ENCODE measurements at places on chromosomes 16 and 17. TPM values are rescaled to one million over a fixed set of nuclear protein-coding genes. Genes with fewer than 3 reads are reported as not detected.

SLFN12L gene
- total RNA-seq, result 44.8 TPM

FGF11 gene
- 9.5 TPM for total RNA-seq

TOP3A gene
- 75.4 TPM for total RNA-seq

ASGR2 gene
- not detected for total RNA-seq

KLHL10 gene
- not detected for total RNA-seq

MAPT gene
- 0.37 TPM for total RNA-seq

TMEM219 gene
- total RNA-seq, result 43.8 TPM

TPSB2 gene
- total RNA-seq, result not detected

KCNG4 gene
- not detected for total RNA-seq

KCNH4 gene
- 1.6 TPM for total RNA-seq

TSR3 gene
- total RNA-seq, result 81.5 TPM

BMERB1 gene
- 17.0 TPM for total RNA-seq

NFAT5 gene
- 54.6 TPM for total RNA-seq

ZNF646 gene
- 23.3 TPM for total RNA-seq

KRTAP3-1 gene
- total RNA-seq, result not detected

AATF gene
- 118 TPM for total RNA-seq

C16orf86 gene
- 0.68 TPM for total RNA-seq

CFAP97D1 gene
- total RNA-seq, result not detected

HOXB13 gene
- not detected for total RNA-seq

PPL gene
- not detected for total RNA-seq

LPCAT2 gene
- 1.8 TPM for total RNA-seq

IL34 gene
- not detected for total RNA-seq

SYT17 gene
- total RNA-seq, result 1.9 TPM

SPAG5 gene
- 91.3 TPM for total RNA-seq

ZPBP2 gene
- not detected for total RNA-seq

KRTAP3-2 gene
- not detected for total RNA-seq

KRT15 gene
- not detected for total RNA-seq

ARL17B gene
- 16.7 TPM for total RNA-seq

TBC1D3H gene
- total RNA-seq, result not detected

HSPB9 gene
- not detected for total RNA-seq

CCL2 gene
- not detected for total RNA-seq

SPATA22 gene
- not detected for total RNA-seq

HAP1 gene
- 0.05 TPM for total RNA-seq

TAC4 gene
- total RNA-seq, result not detected

IL17C gene
- total RNA-seq, result not detected

CRK gene
- 24.3 TPM for total RNA-seq

CDK10 gene
- 108 TPM for total RNA-seq

TBC1D3 gene
- total RNA-seq, result not detected

C1QL1 gene
- 0.21 TPM for total RNA-seq

ASPA gene
- not detected for total RNA-seq

C1QTNF8 gene
- total RNA-seq, result not detected

MGRN1 gene
- total RNA-seq, result 103 TPM

SLC16A6 gene
- total RNA-seq, result 2.7 TPM

SLFN12 gene
- 7.8 TPM for total RNA-seq

HEXIM2 gene
- total RNA-seq, result 7.0 TPM

SLC43A2 gene
- total RNA-seq, result 2.8 TPM

NOB1 gene
- total RNA-seq, result 129 TPM

CCL8 gene
- not detected for total RNA-seq

AATK gene
- total RNA-seq, result 0.42 TPM

TGFB1I1 gene
- 1.5 TPM for total RNA-seq

GAST gene
- total RNA-seq, result not detected

HBQ1 gene
- total RNA-seq, result 1.6 TPM

PAGR1 gene
- total RNA-seq, result 25.8 TPM

ZNF597 gene
- total RNA-seq, result 2.1 TPM

GCGR gene
- total RNA-seq, result not detected

CACNA1G gene
- 0.07 TPM for total RNA-seq
